Caco-2 (cell line): ENCODE measurements at places on chromosomes 2 and 18.

GRCh38 chr2:111169268-111169667, 48.6 kb downstream of the BCL2L11 start:
- DNase-seq = no peak

- DNase-seq = no peak
These were observed 220.1 kb downstream of the OSR1 start for GRCh38 chr2:19138264-19138825.

- DNase-seq = no peak
These were observed 48.4 kb upstream of the NEMP2 start for GRCh38 chr2:190582736-190583506.

- DNase-seq = no peak
These were observed 31.0 kb downstream of the EIF2AK3 start for GRCh38 chr2:88596141-88596830.

DNA sequence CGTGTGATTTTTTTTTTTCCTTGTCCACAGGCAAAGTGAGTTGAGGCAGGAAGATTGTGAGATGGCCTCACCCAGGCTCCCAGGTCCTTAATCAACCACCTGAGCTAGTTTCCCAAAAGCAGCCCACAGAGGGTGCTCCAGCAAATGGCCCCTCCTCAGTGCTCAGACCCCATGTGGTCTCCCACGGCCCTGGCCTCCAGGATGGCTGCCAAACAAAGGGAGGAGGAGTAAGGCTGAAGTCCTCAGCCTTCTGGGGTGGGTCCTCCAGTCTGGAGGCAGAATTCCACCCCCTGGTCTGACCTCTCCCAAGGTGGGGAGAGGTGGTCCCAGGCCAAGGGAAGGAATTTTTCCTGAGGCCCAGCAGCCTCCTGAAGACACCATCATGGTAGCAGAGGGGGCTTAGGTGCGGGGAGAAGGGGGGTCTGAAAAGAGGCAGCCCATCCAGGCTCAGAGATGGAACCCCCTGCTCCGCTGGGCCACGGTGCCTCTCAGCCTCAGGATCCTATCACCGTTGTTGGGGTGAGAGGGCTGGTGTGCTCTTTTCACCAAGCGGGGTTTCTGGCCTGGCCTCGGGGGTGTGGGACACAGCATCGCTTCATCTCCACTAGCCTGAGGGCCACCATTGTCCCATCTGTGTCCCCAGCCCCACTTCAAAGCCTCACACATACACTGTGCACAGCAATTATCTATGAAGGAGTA, 2.3 kb downstream of the NGEF start:
- no peak for DNase-seq
